T-cell (primary cell): ENCODE measurements at places on chromosomes 6 and 20. TPM values are rescaled to one million over a fixed set of nuclear protein-coding genes. Genes with fewer than 3 reads are reported as not detected.

DNA sequence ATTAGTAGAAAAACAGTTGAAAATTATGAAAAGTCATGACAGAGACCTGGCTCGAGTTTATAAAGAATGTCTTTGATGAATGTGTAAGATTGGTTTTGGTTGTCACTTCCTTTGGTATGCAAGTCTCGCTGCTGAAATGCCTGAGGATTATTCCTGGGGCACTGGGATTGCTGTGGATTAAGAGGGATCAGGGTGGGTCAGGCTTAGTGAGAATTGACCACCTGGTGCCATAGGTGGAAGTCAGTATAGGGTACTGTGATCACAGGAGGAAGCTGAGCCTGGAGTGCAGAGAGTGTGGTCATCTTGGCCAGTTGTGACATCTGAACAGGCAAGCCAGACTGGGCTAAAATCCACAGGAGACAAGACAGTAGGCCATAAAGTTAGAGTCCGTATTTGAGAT, 34.9 kb downstream of the CEP43 start:
- H3K27ac ChIP-seq, result no peak overlapping the region
- DNase-seq, result no peak
- H3K4me3 ChIP-seq, result no peak overlapping the region
- H3K36me3 ChIP-seq, result peaks cover 15% of the 10 kb centered on the region

DNA sequence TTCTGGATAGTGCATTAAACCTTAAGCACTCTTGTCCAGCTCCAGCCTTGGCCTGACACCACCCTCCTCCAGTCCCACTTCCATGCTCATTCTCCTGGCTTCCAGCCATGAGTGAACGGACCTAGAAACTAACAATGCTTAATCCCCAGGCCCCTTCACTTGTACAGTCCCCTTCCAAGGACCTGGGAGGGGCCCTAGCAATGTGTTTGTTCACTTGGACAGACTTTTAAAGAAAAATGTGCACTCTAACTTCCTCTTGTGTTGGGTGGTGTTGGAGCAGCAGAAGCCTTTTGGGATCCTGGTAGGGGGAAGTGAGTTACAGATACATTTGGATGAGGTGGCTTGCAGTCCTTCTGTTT, 48.9 kb upstream of the CCN6 start:
- H3K27ac ChIP-seq, result no peak overlapping the region
- H3K4me3 ChIP-seq, result no peak overlapping the region
- no peaks in the 10 kb centered on the region for H3K27me3 ChIP-seq
- no peaks in the 10 kb centered on the region for H3K36me3 ChIP-seq

Gene OPN5
- not detected for total RNA-seq

Gene NNAT
- total RNA-seq, result not detected

Gene NINL
- 2.4 TPM for total RNA-seq
